ENCODE measurements at places on chromosomes 7 and 10. TPM values are rescaled to one million over a fixed set of nuclear protein-coding genes. Genes with fewer than 3 reads are reported as not detected.

Gene CCDC7
- polyA plus RNA-seq = 6.6 TPM

Gene SPDYE16
- polyA plus RNA-seq = 1.3 TPM

Gene HECW1
- 11.2 TPM for polyA plus RNA-seq

Gene PDE1C
- 5.0 TPM for polyA plus RNA-seq

Gene TEX47
- polyA plus RNA-seq = not detected

Gene CHAT
- polyA plus RNA-seq = not detected

DNA sequence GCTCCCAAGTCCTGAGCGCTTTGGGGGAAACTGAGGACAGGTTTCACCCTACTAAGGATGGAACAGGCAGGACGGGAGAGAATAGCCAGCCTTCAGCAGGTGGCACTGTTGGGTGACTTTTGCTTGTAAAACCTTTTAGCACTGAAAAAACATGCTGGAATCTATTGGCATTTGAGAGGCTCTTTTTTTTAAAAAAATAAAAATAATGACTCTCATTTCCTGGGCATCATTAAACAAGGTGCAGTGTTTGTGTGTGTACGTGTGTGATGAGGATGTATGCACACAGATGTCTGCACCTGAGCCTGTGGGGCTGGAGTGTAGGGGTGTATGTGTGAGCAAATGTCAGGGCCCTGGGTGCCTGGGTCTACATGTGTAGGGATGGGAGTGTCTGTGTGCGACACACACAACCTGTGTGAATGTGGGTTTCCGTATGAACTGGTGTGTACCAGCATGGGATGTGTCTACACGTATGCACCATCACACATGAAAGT is 177.9 kb downstream of the RPS24 start:
- DNase-seq = no peak

DNA sequence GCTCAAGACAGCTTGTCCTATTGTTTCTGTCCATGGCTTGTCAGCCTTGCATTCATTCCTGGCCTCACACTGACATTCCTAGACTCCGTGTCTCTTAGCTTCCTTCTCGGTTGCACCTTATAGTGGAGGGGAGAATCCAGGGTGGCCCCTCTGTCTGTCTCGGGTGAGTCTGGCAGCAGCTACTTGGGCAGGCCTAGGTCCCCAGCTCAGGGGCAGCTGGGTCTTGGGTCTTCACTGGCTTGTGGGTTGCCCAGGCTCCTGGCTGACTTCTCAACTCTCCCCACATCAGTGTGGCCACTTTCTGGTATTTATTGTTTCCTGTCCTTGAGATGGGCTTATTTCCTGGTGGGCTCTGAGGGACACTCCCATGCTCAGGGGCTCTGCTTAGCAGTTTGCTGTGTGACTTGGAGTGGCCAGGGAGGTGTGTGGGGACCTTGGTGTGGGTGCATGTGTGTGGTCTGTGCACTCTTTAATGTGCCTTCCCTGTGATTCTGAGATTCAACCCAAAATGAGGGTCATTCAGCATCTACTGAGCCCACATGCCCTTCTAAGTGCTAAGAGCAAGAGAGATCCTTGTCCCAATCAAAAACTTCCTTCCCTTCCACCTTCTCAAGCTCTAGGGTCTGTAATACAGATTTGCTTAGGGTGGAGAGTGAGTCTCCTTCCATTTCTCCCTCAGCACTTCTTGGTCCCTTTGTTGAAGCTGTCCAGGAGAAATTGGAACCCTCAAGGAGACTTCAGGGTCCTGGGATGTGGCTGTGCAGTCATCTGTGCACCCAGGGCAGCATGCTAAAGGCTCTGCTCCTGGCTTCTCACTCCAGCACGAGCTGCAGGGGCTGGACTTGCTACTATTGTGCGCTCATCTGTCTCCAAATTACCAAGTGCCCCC is 20.1 kb downstream of the UPP1 start:
- DNase-seq = no peak

DNA sequence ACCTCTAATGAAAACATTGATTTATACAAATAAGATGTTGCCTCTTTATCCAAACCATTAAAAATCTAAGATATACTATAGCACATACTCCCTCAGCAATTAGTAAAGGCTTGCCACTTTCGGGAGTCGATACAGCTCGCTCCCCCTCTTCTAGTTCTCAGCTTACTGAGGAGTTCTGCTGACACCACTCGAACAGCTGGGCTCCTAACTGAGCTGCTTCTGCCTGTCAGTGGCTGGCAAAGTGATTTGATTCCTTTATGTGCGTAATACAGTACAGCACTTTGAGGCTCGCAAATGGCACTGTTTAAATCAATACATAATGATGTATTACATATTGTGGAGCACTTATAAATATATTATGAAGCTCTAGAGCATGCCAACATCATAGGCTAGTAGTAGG is 241.8 kb downstream of the CREB5 start:
- no peak for DNase-seq

GRCh38 chr7:45567713-45568112 is 6.5 kb upstream of the ADCY1 start:
- DNase-seq = no peak

DNA sequence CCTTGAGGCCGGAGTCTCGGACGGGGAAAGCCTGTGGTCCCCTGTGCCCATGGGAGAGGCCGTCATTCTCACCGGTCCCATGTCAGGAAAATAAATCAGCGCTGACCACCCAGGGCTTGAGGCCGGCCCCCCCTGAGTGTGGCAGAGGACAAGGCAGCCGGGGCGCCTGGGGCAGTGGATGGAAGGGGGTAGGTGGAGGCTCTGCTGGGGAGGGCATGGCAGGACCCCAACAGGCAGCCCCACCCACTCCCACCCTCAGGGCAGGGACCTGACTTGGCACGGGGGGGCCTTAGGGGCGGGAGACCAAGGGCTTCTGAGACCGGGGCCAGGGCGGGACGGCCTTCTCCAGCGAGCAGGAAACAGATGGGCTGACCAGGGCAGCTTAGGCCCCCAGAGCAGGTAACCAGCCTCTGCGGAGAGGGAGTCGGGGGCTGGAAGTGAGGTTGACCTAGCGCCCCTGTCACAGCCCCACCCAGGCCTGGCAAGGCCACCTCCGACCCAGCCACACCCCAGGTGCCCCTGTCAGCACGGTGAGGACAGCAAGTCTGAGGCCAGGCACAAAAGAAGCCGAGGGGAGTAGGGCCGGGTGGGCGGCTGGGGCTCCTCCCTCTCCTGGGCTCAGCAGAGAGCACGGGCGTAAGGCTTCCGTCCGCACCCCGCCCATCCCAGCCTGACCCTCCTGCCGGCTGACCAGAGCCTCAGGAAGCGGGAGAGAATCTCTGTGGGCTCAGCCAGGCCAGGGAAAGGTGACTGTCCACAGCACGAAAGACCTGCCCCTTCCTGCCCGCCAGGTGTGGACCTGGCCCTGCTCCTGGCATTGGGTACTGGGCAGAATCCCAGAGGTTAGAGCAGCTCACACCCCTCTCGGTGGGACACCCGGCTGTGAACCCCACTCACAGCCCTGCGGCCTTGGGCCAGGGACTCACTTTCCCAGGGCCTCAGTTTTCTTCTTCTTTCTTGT is 87.4 kb downstream of the FOXL3 start:
- no peak for DNase-seq

GRCh38 chr10:98292971-98293370 is 25.0 kb upstream of the LOXL4 start:
- DNase-seq = no peak

DNA sequence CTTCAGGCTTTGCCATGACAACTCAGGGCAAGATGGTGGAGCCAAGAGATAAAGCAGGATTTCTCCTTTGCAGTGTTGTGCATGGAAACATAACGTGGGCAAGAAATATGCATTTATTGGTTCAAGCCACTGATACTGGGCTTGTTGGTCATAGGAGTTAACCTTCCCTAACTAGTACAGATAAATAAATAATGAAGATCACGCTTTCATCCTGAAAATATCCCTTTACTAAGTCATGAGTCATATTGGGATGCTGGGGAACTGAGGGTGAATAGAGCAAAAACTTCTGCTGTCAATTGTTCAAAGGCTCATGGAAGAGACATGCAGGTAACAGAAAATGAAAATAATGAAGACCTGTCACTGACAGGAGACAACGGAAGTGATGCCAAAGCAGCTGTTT is 55.5 kb downstream of the TES start:
- no peak for DNase-seq

DNA sequence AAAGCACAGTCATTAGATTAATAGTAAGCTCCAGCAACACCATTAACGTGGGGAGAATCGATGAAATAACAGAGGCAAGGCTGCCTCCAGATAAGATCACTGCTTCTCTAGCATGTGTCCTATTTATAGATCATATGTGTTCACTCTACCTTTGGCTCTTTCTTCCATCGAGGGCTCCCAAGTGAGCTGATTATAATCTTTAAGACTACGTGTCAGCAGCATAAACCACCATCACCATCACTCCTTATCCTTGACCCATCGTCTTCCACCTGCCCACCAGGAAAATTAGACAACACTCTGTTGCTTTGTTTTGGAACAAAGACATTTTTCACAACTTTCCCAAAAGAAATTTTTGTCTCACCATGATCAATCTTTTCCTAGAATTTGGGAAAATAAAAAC is 71.2 kb upstream of the CARD11 start:
- DNase-seq = no peak

DNA sequence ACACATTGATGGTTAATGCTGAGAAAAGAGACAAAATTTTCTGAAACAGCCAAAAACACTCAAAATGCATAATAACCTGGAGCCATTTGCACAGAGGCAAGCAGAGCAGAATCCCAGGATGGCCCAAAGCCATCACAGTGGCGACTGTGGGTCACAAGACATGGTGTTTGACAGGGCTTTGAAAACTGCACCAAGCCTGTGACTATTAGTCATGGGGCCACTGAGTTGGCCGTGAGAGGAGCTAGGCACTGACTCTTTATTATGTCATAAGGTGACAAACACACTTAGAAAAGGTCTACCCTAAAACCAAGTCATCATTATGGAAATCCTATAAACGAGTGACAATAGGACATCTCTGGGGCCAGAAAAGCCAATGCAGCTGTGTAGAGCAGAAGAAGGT is 23.9 kb downstream of the DRGX start:
- DNase-seq = no peak

- DNase-seq = no peak
Measured at GRCh38 chr7:24573554-24574338, 494 bp downstream of the PALS2 start.

DNA sequence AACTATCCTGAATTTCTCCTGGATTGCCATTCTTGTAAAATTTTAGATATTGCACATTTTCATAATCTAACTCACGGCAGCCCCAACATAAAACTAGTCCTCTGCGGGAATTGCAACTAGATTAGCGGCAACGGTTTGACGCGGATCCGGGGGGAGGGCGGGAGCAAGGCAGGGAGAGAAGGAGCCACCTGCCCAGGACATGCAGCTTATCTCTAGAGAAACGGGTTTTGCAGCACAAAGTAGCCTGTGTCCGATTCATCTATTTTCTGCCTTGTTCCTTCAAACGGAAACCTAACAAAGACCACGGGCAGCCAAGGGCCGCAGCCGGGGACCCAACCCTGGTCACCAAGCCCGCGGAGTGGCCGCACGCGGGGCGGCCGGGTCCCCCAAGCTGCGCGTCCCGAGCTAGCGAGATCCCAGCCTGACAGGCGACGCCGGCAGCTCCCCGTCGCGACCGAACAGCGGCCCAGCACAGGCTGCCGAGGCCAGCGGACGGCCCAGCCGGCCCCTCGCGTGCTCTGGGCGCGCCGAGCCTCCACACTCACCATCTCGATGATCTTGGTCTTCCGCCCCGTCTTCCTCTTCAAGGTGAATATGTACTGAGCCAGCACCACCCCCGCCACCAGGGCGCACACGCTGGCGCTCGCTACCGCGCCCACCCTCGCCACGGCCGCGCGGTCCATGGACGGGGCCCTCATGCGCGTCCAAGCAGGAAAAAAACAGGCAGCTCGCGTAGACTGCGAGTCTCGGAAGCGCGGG is at the start of gene NT5C3A:
Gene NT5C3A, minus strand, starts transcription at position 754 of the 759 bp plus-strand sequence. Its CDS starts 71 bp downstream, at position 683.
- peak; percentile 55 for DNase-seq

GRCh38 chr7:76394957-76395356 is 14.5 kb downstream of the SSC4D start:
- no peak for DNase-seq

DNA sequence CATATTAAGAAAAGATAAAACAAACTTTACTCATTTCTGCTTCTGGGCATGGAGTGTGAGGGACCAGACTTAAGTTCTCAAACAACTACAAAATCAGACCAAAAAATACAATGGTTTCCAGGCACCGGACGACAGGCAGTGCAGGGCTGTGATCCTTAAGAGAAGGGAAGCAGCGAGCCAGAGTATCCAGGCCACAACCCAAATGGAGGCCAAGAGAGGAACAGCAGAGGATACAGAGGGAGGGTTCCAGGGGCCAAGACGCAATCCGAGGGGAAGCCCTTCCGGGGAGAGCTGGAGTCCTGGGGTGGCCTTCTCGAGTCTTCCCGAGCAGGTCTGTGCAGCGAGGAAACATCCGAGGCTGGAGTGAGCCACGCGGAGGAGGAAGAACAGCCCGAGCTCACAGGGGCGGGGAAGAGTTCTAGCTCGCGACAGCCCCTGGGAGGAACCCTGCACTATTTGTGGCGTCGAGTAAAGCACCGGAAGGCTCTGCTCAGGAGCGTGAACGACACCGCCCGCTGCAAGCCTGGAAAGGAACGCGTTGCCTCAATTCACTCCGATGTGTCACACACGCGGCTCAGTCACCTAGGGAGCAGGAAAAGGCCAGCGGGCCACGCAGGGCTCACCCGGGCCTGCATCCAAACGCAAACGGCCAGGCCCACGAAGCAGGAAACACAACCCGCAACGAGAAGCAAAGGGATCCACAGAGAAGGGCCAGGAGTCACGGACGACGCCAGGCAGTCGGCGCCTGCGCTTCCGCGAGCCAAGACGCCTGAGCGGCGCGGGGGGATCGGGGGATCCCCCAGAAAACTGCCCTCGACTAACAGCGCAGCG is 933 bp upstream of the RNF32 start:
- DNase-seq = no peak

GRCh38 chr10:88854684-88855083 is 3.0 kb upstream of the ANKRD22 start:
- no peak for DNase-seq

DNA sequence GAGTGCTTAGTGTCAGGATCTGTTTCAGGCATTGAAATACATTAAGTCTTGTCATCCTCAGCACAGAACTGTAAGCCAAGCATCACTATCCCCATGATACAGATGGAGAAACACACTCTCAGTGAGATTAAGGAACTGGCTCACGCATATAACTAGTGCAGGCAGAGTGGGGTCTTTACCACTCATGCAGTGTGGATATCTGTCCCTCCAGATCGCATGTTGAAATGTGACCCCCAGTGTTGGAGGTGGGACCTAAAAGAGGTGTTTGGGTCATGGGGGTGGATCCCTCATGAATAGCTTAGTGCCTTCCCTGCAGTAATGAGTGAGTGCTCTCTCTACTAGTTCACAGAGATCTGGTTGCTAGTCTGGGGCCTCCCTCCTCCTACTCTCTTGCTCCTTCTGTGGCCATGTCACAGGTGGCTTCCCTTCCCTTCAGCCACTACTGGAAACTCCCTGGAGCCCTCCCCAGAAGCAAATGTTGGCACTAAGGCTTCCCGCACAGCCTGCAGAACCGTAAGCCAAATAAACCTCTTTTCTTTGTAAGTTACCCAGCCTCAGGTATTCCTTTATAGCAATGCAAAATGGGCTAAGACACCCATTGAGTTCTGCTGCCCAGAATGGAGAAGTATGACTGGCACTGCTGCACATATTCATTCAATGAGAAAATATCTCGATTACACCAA is 31.8 kb upstream of the MSMB start:
- DNase-seq = no peak

All from left renal cortex interstitium (tissue), 4 donors.